Smooth muscle cell of the pulmonary artery (primary cell): ENCODE measurements at places on chromosomes 7 and 10. TPM values are rescaled to one million over a fixed set of nuclear protein-coding genes. Genes with fewer than 3 reads are reported as not detected.

Gene RBP3
- total RNA-seq = not detected in 2 replicates

Gene ENKUR
- total RNA-seq = 0.07 and 0.17 TPM in 2 replicates

Gene MNX1
- not detected in 2 replicates for total RNA-seq

Gene ASIC3
- 0.26 TPM in 2 replicates for total RNA-seq

Gene XRCC2
- total RNA-seq = 0.86 and 1.2 TPM in 2 replicates

Gene TMEM213
- total RNA-seq = not detected in 2 replicates

Gene ITPRID1
- total RNA-seq = not detected in 2 replicates

Gene PNLIPRP2
- total RNA-seq = not detected in 2 replicates

Gene MBL2
- total RNA-seq = not detected in 2 replicates

Gene TRIM50
- total RNA-seq = not detected in 2 replicates

Gene ORAI2
- 85.9 and 102 TPM in 2 replicates for total RNA-seq

Gene ACADSB
- 4.9 and 6.2 TPM in 2 replicates for total RNA-seq

Gene HABP2
- total RNA-seq = not detected in 2 replicates

Gene DYDC2
- total RNA-seq = not detected in 2 replicates

Gene DOCK1
- 68.6 and 78.5 TPM in 2 replicates for total RNA-seq

Gene TRIM73
- 1.3 and 1.6 TPM in 2 replicates for total RNA-seq

Gene SLC18A3
- total RNA-seq = not detected in 2 replicates

Gene UMAD1
- total RNA-seq = 11.4 and 14.3 TPM in 2 replicates

Gene ARHGEF5
- total RNA-seq = 2.0 and 2.4 TPM in 2 replicates

Gene SEPTIN7
- 213 and 289 TPM in 2 replicates for total RNA-seq

Gene ANLN
- total RNA-seq = 11.5 and 27.8 TPM in 2 replicates

Gene TNPO3
- 58.7 and 67.2 TPM in 2 replicates for total RNA-seq

Gene KCNIP2
- total RNA-seq = 1.5 and 1.8 TPM in 2 replicates

Gene AGBL3
- 0.66 and 0.91 TPM in 2 replicates for total RNA-seq

Gene HOXA1
- total RNA-seq = 0.20 and 0.52 TPM in 2 replicates

Gene COBL
- total RNA-seq = not detected in 2 replicates

Gene FKBP6
- total RNA-seq = not detected in 2 replicates

Gene TAX1BP1
- 106 and 114 TPM in 2 replicates for total RNA-seq

Gene VIPR2
- 0.07 TPM in 1 of 2 replicates, not detected in the other for total RNA-seq

Gene PALD1
- 0.40 and 1.4 TPM in 2 replicates for total RNA-seq

Gene SERPINE1
- total RNA-seq = 1,589 and 2,809 TPM in 2 replicates

Gene SPDYE2B
- total RNA-seq = not detected in 2 replicates

Gene GPR37
- 1.5 and 2.7 TPM in 2 replicates for total RNA-seq

Gene PON1
- not detected in 2 replicates for total RNA-seq

Gene PMPCB
- 44.3 and 59.2 TPM in 2 replicates for total RNA-seq

Gene NRG3
- not detected in 2 replicates for total RNA-seq

Gene HSPA14
- total RNA-seq = 7.2 and 8.3 TPM in 2 replicates

Gene FGL2
- total RNA-seq = 86.5 and 91.3 TPM in 2 replicates

Gene FAM180A
- total RNA-seq = 51.3 and 119 TPM in 2 replicates
